ENCODE measurements at places on chromosomes 3 and 15.

GRCh38 chr3:126015075-126015474 is 46.1 kb downstream of the ROPN1B start:
- DNase-seq: no peak

DNA sequence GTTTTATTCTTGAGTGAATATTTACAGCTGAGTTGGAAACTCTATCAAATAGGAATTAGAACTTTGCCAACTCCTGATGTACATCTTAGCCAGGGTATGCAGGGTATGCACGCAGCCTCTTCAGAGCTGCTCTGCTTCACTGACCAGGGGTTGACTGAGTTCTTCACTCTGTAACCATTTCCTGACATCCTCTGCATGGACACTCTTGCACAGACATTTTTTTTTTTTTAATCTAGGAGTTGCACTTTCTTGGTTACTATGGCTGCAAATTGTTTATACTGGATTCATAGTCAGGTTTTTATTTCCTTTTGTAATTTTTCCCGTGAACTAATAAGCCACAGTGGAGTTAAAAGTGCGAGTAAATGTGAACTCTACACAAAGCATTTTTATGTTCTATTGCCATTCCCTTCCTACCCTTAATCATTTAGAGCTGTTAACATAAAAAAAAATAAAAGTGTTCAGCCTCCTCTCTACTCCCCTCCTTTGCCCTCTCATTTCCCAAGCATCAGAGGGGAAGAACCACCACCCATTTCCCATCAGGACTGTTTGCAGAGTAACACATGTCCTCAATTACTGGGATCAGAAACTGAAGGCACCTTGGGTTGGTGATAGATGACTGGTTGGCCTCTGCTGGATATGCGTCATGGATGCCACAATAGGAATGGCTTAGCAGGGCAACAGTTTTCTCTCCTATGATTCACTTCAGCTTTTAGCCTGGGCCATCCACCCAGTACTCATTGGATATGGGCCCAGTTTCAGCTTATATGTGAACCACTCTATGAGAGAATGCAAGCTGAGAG is 54.0 kb downstream of the DUT start:
- no peak for DNase-seq

DNA sequence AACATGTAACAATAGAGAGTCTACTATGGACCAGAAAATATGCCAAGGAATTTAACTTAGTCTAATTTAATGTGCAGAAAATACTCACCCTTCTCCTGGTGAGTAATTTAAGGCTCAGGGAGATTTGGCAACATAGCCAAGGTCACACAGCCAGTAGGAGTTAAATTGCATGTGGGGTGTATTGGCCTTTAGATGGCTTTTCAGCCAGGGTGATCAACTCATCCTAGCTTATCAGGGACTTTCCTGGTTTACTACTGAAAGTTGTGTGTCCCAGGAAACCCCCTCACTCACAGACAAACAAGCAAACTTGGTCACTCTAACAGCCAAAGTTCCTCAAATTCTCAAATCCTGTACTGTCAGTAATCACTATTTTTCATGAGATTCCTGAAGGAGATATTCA is 2.6 kb upstream of the SLC9A9 start:
- DNase-seq: no peak

DNA sequence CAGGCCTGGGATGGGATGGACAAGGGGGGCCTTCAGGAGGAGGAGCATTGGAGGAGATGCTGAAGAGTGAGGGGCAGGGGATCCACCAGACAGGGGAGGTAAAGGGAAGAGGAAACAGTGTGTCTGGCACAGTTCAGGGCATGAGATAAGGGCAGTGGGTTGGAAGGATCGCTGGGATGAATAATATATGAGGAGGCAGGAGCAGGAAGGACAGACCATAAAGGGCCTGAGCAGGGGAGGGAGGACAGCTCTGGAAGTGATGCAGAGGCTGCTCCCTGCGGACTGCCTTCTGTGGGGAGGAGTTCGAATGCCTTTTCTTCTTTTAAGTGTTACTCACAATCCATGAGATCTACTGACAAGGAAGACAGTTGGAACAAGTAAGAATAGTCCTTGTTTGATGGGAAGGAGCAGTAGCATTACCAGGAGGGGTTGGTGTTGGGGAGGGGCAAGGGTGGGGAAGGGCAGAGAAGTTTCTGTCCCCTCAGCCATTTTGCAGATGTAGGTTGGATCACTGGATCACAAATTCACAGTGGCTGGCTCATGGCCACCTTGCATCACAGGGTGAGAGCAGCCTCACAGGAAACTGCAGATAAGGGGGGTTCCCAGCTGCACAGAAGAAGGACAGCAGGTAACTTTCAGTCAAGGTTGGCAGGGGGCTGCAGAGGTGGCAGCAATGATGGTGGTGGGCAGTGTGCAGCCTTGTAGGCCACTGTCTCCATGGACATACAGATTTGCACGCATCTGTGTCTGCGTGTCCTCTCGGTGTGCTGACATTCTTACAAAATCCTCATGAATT is 91.9 kb upstream of the SNRPN start:
- DNase-seq: no peak

GRCh38 chr3:128537091-128537703 is 44.2 kb upstream of the GATA2 start:
- no peak for DNase-seq

DNA sequence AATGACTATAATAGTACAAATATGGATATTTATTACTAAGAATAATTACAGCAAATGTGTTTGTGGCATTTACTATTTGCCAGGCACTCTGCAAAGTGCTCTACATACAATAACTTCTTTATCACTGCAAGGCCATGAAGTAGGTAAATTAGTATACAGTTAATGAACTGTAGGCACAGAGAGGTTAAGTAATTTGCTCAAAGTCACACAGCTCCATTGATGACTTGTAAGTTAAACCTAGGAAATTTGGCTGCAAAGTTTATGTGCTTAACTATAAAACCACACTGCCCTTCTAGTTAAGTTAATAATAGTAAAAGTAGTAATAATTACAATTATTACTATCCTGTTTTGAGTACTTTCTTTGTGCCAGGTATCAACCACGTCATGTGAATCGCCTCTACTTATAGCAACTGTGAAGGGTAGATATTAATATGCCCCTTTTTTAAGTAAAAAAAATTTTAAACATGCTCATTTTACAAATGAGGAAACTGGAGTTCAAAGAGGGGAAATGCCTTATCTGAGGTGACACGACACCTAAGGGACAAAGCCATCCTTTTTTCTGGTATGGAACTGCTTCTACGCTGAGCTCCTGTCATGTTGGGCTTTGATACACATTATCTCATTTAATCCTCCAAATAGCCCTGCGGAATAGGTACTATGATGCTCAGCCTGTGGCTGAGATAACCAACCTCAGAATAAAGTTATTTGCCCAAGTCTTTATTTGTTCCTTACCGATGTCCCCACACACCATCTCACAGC is 8.5 kb downstream of the BHLHE40 start:
- no peak for DNase-seq

GRCh38 chr15:99446565-99447496 is 119.0 kb upstream of the MEF2A start:
- DNase-seq: peak; percentile 14
